GM23338 (cell line): ENCODE measurements at places on chromosomes 5 and 9.
A peak's percentile ranks its signal among the peaks of the same experiment; 100 is the strongest.

GRCh38 chr9:124788542-124789217 lies 11.7 kb downstream of the OLFML2A start:
- no peak for DNase-seq
- H3K4me3 ChIP-seq = no peak overlapping the region
- no peak overlapping the region for H3K27ac ChIP-seq
- no peaks in the 10 kb centered on the region for H3K4me1 ChIP-seq
- H3K27me3 ChIP-seq = no peaks in the 10 kb centered on the region

- DNase-seq = peak; percentile 62
- H3K36me3 ChIP-seq = no peaks in the 10 kb centered on the region; the same call in 1 of the 2 replicates
- peak overlapping the region; percentile 100 for H3K27ac ChIP-seq
- peaks cover 15% of the 10 kb centered on the region for H3K4me1 ChIP-seq
These were observed 450 bp downstream of the GPBP1 start for GRCh38 chr5:57174128-57174889.

DNA sequence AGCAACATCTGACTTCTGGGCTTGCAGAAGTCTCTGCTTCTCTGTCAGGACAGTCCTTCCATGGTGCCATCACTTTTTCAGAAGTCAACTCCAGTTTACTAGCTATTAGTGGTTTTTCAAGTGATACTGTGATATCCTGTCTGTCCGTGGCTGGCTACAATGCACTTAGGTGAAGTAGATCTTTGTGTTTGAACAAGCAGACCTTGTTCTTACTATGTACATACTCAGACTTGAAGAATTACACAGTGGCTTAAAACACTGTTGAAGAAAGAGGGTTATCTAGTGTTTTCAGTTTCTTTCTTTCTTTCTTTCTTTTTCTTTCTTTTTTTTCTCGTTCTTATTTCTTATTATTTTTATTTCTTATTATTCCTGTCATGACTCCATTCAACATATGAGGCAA lies 228.7 kb downstream of the NTRK2 start:
- H3K4me1 ChIP-seq = peaks cover 25% of the 10 kb centered on the region
- no peak for DNase-seq
- no peaks in the 10 kb centered on the region for H3K27me3 ChIP-seq
- H3K36me3 ChIP-seq = no peaks in the 10 kb centered on the region

DNA sequence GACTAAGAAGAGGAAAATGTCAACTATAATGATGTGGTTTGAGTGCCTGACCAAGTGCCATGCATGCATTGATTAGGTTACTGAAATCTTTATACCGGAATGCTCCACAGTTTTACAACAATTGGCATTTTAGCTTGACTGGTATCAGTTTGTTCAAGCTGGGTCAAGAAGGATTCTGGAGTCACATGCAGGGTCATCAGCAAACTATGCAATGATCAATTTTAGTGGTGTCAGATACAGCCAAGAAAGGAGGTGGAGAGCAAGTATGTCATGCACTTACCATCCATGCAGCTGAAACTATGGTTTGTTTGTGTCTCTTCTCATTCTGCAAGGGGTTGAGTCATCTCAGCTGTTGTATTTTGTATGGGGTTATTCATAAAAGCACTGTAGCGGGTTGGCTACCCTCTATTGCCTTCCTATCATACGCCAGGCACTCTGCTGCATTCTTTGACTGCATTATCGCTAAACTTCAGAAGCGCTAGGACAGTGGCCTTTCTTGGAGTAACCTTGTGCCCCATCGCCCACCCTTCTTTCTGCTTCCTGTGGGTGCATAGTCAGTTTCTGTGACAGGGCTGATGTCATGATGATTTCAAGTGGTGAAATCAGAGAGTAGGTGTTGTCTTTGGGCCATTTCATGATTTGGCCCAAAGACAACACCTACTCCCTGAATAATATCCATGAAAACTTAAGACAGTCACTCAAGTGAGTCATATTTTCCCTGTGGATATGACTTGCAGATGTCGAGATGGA lies 145.4 kb downstream of the MTX3 start:
- no peak for DNase-seq
- H3K36me3 ChIP-seq = no peaks in the 10 kb centered on the region
- no peak overlapping the region for H3K4me3 ChIP-seq
- no peaks in the 10 kb centered on the region for H3K27me3 ChIP-seq

DNA sequence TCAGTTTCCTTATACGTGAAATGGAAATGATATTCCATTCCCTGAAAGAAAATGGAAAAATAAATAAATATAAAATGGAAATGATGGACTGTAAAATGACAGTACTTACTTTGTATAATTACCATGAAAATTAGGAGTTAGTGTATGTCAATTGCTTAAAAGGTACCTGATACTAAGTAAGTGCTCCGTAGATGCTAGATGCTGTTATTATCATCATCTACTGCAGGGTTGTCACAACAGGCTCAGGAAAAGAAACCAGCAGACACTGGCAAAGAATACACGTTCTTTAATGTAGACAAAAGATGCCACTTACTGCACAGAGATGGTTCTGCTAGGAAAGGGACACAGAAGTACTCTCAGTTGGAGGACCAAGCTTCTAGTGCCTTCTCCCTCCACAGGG lies 64.0 kb upstream of the KCNN2 start:
- no peak overlapping the region for H3K4me3 ChIP-seq
- no peak for DNase-seq
- no peak overlapping the region for H3K27ac ChIP-seq
- peaks cover 12% of the 10 kb centered on the region; the same call in 1 of the 2 replicates for H3K36me3 ChIP-seq
- no peaks in the 10 kb centered on the region for H3K4me1 ChIP-seq

GRCh38 chr9:120376101-120376500 lies 203.9 kb downstream of the CDK5RAP2 start:
- no peak overlapping the region for H3K4me3 ChIP-seq
- DNase-seq = no peak
- no peaks in the 10 kb centered on the region for H3K36me3 ChIP-seq
- H3K4me1 ChIP-seq = peaks cover 8% of the 10 kb centered on the region; the same call in 1 of the 2 replicates

- no peaks in the 10 kb centered on the region for H3K36me3 ChIP-seq
- H3K4me3 ChIP-seq = no peak overlapping the region
- DNase-seq = no peak
- H3K4me1 ChIP-seq = peaks cover 8% of the 10 kb centered on the region; the same call in 1 of the 2 replicates
- H3K27me3 ChIP-seq = no peaks in the 10 kb centered on the region
These were observed 737.3 kb downstream of the MTRR start for GRCh38 chr5:8606231-8606630.

DNA sequence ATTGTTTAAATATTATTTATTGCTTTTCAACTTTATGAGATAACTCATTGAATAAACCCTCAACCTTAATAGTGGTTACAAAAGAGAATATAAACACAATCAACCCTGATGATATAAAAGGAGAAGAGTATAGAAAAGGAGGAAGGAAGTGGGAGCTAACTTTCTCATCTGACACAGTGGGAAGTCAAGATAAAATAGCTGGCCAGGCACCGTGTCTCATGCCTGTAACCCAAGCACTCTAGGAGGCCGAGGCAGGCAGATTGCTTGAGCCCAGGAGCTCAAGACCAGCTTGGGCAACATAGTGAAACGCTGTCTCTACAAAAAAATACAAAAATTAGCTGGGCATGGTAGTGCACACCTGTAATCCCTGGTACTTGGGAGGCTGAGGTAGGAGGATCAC lies 93.5 kb downstream of the PPP2R2B start:
- H3K27ac ChIP-seq = no peak overlapping the region
- no peak for DNase-seq
- no peak overlapping the region for H3K4me3 ChIP-seq
- H3K27me3 ChIP-seq = no peaks in the 10 kb centered on the region
- no peaks in the 10 kb centered on the region; the same call in 1 of the 2 replicates for H3K36me3 ChIP-seq

DNA sequence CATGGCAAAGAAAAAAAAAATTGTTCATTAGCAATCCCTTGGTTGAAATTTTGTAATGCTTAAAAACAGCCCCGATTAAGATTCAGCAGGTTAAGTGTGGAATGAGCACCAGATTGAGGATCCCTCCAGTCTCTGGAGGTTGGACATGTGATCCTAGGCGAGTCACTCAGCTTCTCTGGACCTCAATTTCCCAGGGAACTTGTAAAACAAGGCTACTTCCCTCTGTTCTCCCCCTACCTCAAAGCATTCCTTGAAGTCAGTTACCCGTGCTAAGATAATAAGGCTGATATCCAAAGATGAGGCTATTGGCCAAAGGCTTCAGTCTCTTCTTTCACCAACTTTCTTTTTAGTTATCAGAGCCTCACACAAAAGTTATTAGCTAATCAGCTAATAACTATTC lies 2.9 kb downstream of the KLHL3 start:
- H3K27ac ChIP-seq = no peak overlapping the region
- H3K27me3 ChIP-seq = no peaks in the 10 kb centered on the region
- H3K36me3 ChIP-seq = no peaks in the 10 kb centered on the region
- DNase-seq = no peak
- H3K4me3 ChIP-seq = no peak overlapping the region
- peaks cover 17% of the 10 kb centered on the region for H3K4me1 ChIP-seq

DNA sequence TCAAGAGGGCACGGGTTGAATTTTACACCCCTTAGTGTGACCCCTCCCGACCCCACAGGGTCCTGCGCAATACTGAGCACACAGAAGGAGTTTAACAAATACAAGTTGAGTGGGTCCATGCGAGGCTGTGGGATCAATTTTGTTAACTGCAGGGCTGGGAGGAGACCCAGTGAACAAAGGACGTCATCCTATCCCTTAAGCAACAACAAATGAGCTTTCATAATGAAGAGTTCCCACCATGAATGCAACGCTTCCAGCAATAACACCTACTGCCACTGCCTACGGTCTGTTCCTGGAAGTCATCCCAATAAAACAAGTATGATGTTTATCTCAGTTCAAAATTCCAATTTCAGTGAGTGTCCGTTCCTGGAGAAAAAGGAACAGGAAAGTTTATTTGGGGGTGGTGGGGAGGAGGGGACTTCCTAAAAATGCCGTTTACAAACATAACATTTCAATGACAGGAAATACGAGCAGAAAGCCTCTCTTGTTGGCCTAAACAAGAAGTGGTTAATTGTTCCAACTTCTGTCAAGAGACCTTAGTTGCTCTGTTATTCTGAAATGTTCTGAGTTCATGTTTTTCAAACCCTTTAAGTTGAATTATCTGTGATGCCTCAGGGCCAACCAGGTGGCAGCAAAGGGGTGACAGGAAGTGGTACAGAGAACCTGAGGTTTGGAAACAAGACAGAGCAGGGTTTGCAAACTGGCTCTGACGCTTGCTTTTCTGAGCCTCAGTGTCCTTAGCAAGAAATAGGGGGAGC lies 65.8 kb upstream of the PLPP6 start:
- H3K4me3 ChIP-seq = no peak overlapping the region
- no peaks in the 10 kb centered on the region for H3K36me3 ChIP-seq
- no peak overlapping the region for H3K27ac ChIP-seq
- peaks cover 18% of the 10 kb centered on the region for H3K4me1 ChIP-seq
- no peak for DNase-seq
- no peaks in the 10 kb centered on the region for H3K27me3 ChIP-seq

DNA sequence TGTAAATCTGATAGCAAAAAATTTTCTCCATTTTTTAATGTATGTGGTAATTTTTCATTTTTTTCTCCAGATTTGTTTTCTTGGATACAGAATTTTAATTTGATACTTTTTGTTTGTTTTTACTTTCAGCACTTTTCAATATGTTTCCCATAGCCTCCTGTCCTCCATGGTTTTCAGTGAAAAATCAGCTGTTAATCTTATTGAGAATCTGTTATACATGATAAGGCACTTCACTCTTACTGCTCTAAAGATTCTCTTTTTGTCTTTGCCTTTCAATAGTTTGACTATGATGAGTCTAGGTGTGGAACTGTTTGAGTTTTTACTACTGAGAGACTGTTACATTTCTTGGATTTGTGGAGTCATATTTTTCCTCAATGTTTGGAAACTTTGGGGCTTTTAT lies 455.7 kb upstream of the NUDT12 start:
- H3K27me3 ChIP-seq = no peaks in the 10 kb centered on the region
- no peak overlapping the region for H3K27ac ChIP-seq

DNA sequence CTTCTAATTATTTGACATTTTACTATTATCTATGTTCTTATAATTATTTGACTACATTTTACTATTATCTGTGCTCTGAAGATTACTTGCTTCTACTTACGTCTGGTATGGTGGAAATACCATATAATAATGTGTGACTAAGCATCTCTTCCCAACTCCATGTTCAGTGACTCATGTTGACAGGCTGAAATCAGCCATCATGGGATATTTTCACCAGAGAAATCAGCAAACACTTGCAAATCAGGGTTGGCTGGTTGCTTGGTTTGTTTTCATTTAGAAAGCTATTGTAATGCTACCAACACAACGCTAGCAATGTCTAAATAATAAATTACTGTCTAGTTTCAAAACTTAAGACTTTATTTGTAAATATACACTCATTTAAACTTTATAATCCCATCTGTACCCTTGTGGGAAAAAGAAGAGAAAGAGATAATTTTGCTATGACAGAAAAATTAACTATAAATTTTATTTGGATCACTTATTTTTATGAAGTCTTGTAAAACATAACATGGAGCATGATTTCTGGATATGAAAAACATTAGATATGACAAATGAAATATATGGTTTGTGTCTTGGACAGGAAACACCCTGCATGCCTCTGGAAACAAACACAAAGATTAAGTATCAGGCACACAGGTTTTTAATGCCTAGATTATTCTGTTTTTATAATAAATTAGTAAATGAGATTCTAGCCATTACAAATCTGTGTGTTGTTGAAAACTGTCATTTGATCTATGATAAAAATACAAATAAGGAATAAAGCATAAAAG lies 337.6 kb downstream of the BNC2 start:
- H3K36me3 ChIP-seq = no peaks in the 10 kb centered on the region
- no peak overlapping the region for H3K27ac ChIP-seq
- H3K4me1 ChIP-seq = no peaks in the 10 kb centered on the region; the same call in 1 of the 2 replicates

DNA sequence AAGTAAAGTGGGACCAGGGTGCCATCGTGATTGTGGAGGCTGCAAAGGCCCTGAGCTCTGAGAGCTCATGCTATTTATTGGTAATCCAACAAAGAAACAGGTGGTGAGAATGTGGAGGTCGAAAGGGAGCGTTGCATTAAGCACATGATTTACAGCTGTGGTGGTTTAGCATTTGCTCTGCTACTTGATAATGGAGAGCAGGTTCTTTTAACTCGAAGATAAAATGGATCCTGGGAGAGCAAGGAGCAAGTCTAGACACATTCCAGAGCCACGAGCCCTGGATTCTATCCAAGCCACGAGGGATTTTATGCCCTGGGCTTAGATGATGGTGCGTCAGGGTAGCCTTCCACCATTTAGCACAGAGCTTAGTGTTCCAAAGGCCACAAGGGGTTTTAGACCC lies 1710.1 kb upstream of the CDH9 start:
- no peaks in the 10 kb centered on the region for H3K27me3 ChIP-seq
- no peak for DNase-seq
- H3K27ac ChIP-seq = no peak overlapping the region

GRCh38 chr9:86303316-86303975 lies 21.1 kb upstream of the ISCA1 start:
- H3K4me3 ChIP-seq = no peak overlapping the region
- peaks cover 22% of the 10 kb centered on the region for H3K4me1 ChIP-seq
- peak overlapping the region; percentile 53; the same call in 1 of the 2 replicates for H3K27ac ChIP-seq
- peak; percentile 74 for DNase-seq
- H3K36me3 ChIP-seq = peaks cover 3% of the 10 kb centered on the region; the same call in 1 of the 2 replicates
- no peaks in the 10 kb centered on the region for H3K27me3 ChIP-seq

- no peaks in the 10 kb centered on the region for H3K36me3 ChIP-seq
- DNase-seq = no peak
- no peak overlapping the region for H3K4me3 ChIP-seq
- H3K27me3 ChIP-seq = no peaks in the 10 kb centered on the region
- H3K27ac ChIP-seq = no peak overlapping the region
- peaks cover 18% of the 10 kb centered on the region for H3K4me1 ChIP-seq
These were observed 191.9 kb upstream of the SEMA6A start for GRCh38 chr5:116766470-116766947.
